ENCODE measurements at places on chromosomes 16 and 17.
A peak's percentile ranks its signal among the peaks of the same experiment; 100 is the strongest.

GRCh38 chr17:41049110-41049509 lies 2.0 kb upstream of the KRTAP2-1 start:
- DNase-seq = no peak

- DNase-seq = no peak
Measured at GRCh38 chr17:44187131-44187899, 543 bp downstream of the TMUB2 start.

DNA sequence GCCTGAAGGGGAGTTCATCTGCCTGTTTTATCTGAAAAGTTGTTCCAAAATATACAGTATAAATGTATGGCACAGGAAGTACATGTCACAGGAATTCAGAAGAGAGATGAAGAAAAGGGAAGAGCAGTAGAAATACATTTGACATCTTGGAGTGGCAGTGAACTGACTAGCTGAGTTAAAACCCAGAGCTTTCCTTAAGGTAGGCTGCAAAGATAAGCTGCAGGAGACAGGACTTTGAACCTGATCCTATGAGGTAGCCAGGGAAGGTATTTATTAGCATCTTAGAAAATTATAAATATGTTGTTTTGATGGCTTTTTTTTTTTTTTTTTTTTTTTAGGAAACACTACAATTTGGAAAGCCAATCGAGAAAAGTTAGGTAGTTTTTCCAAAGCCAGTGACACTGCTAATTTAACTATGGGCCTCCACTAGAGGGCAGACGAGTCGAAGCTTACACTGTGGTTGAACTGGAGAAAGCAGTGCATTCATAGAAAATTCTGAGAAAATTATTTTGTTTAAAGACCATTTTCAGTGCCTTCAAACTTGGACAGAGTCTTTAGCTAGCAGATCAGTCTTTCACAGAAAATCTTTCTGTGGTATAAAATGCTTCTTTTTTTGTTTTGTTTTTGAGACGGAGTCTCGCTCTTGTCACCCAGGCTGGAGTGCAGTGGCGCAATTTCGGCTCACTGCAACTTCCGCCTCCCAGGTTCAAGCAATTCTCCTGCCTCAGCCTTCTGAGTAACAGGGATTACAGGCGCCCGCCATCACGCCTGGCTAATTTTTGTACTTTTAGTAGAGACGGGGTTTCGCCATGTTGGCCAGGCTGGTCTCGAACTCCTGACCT lies 122.3 kb downstream of the SSH2 start:
- peak; percentile 35 for DNase-seq

DNA sequence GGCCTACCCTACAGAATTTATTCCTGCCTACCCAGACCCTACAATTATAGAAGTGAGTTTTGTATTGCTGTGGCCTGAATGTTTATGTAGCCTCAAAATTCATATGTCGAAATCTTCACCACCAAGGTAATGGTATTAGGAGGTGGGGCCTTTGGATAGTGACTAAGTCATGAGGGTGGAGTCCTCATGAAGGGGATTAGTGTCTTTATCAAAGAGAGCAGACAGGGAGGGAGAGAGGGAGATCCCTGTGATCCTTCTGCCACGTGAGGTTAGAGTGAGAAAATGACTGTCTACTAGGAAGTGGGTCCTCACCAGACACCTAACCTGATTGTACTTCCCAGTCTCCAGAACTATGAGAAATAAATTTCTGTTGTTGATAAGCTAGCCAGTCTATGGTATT lies 981 bp upstream of the DUXB start:
- DNase-seq = no peak

DNA sequence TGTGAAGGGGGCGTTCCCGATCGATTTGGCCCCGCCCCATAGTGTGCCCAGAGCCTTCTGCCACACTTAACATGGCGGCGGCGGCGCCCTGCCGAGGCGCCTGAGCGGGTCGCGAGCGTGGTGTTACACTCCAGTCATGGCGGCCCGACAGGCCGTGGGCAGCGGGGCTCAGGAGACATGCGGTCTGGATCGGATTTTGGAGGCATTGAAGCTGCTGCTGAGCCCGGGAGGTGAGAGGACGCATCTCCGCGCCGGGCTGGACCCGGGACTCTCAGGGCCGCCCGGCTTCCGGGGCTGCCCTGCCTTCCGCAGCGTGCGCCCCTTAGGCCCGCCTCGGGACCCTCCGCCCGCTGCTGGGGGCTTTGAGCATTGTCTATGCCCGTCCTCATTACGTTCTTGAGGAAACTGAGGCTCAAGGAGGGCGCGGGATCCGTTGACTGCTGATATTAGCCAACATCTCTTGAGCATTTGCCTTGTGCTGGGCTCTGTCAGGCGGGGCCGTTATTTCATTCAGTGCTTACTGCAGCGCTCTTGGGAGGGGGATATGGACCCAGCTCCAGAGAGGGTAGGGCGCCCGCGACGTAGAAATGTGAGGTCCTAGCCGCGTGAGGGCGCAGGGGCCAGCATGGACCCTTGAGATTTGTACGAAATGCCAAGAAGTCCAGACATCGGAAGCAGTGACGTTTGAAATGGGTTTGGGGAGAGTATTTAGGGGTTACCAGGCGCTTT lies at the start of gene TANGO6:
TSS of gene TANGO6 (plus strand) at position 50 of the 729 bp plus-strand sequence. CDS start at position 137, 87 bp downstream.
- peak; percentile 87 for DNase-seq

DNA sequence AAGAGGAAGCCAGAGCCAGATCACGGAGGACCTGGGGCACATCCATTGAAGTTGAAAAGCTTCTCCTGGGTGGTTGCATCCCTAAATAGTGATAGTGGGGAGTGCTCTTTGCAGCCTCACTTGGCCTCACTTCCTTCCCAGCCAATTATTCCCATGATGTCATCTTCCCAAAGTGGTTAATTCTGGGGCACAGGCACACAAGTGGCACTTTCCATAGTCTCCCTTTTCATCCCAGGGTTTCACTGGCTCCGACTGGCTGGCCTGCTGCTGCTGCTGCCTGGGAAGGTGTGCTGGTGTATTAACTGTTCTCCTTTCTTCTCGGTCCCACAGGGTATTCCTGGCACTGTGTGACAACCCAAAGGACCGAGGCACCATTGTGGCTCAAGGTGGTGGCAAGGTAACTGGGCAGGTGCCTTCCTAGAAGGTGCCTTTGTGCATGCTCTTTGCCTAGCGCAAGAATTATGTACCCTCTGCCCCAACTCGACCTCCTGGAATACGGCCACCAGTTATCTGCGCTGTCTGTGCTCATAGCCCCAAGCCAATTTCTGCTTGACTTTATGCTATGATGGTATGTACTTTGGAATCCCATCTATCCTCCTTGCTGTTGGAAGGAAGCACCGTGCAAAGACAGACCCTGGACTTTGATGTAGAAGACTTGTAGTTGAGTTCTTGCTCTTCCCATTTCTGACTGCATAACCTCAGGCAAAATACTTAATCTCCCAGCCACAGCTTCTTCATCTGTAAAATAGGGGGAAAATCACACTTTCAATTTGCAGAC lies 18.4 kb downstream of the SLC35G3 start:
- no peak for DNase-seq

DNA sequence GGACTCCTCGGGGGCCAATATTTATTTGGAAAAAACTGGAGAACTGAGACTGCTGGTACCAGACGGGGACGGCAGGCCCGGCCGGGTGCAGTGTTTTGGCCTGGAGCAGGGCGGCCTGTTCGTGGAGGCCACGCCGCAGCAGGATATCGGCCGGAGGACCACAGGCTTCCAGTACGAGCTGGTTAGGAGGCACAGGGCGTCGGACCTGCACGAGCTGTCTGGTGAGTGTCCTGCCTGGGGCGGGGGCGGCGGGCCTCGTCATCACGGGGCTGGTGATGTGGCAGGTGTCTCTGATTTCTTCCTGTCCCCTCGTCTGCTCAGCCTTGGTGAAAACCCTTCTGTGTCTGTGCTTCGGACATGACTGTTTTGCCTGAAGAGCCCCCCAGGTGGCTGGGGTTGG lies 5.7 kb downstream of the METRNL start:
- no peak for DNase-seq

GRCh38 chr16:55047903-55048497 lies 117.3 kb downstream of the IRX5 start:
- DNase-seq = no peak

- peak; percentile 54 for DNase-seq
Measured at GRCh38 chr16:89115216-89115861, 21.7 kb downstream of the ACSF3 start.

GRCh38 chr17:79769570-79770506 lies 8.1 kb upstream of the CBX2 start:
- no peak for DNase-seq

- no peak for DNase-seq
Measured at GRCh38 chr17:27849474-27850185, 43.5 kb downstream of the LYRM9 start.

- DNase-seq = no peak
Measured at GRCh38 chr16:7013990-7014389, 318.7 kb upstream of the RBFOX1 start.

- DNase-seq = no peak
Measured at GRCh38 chr16:17134586-17134985, 336.2 kb downstream of the XYLT1 start.

GRCh38 chr17:44247440-44247841 lies 20.5 kb downstream of the SLC4A1 start:
- no peak for DNase-seq

DNA sequence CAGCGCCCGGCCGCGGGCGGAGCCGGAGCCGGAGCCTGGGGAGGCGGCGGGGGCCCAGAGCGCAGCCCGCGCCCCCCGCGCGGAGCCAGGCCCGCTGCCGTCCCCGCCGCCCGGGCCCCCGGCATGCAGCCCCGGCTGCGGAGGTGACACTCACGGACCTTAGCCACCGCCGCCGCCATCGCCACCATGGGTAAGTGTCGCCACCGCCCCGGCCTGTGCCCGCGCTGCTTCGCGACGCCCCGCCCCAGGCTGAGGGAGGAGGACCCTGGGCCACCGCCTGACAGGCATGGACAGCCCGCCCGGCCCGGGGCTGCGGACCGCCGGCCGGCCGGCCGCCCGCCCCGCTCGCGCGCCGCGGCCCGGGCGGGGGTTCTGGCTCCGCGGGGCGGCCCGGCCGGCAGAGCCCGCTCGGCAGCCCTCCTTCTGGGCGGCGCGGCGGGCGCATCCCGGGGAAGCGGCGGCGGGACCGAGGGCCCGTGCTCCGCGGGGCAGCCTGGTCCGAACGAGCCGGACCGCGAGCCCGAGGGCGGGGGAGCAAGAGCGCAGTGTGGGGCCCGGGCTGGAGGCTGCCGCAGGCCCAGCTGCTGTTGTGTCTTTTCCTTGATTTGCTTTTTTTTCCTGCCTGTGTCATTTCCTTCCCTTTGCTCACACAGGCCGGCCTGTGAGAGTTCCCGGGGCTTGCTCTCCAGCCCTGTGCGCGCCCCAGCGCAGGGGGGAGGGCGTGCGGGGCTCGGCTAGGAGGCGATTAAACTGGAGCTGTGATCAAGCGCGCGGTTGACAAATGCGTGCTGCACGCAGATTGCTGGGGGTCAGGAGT lies 565 bp downstream of the MAP3K3 start:
- no peak for DNase-seq

DNA sequence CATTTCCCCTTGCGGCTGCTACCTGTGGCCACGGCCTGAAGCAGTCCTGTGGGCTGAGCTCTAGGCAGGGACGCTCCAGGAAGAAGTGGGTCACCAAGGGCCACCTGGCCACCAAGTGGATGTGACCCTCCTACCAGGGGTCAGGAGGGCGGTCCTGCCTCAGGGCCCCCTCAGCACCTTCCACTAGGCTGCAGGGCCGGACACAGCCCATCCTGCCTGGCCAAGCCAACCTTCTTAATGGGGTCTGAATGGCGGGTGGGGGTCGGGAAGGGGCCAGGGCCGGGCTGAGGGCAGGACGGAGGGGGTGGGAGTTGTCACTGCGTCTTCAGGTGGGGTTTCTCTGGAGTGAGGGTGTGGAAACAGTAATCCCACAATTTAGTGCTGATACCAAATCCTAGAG lies 13.2 kb upstream of the MLKL start:
- no peak for DNase-seq

- no peak for DNase-seq
Measured at GRCh38 chr16:88744577-88745521, 38.5 kb downstream of the CTU2 start.

- no peak for DNase-seq
Measured at GRCh38 chr17:700504-701094, 14.0 kb downstream of the VPS53 start.

DNA sequence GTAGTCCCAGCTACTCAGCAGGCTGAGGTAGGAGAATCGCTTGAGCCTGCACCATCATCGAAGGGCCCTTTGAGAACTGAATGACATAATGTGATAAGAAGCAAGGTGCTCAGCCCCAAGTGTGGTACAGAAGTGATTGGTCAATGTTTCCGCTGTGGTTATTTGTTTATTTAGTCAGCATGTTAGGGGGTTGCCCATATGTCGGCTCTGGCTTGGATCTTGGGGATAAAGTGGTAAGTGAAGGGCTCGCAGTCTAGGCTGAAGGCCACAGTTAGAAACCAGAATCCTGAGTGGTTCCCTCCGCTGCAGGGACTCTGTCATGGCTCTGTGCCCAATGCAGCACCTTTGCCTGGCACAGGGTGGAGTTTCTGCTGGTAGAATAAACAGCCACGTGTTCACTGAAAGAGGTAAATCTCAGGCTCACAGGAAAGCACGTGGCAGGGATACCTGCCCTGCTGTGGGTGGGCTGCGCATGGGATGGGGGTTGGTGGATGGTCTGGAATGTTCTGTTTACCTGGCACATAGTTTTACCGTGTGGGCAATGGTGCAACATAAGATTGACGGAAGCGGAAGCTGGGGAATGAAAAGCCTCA lies 35.4 kb downstream of the SYT17 start:
- no peak for DNase-seq

GRCh38 chr16:27107185-27107592 lies 40.5 kb downstream of the C16orf82 start:
- no peak for DNase-seq

DNA sequence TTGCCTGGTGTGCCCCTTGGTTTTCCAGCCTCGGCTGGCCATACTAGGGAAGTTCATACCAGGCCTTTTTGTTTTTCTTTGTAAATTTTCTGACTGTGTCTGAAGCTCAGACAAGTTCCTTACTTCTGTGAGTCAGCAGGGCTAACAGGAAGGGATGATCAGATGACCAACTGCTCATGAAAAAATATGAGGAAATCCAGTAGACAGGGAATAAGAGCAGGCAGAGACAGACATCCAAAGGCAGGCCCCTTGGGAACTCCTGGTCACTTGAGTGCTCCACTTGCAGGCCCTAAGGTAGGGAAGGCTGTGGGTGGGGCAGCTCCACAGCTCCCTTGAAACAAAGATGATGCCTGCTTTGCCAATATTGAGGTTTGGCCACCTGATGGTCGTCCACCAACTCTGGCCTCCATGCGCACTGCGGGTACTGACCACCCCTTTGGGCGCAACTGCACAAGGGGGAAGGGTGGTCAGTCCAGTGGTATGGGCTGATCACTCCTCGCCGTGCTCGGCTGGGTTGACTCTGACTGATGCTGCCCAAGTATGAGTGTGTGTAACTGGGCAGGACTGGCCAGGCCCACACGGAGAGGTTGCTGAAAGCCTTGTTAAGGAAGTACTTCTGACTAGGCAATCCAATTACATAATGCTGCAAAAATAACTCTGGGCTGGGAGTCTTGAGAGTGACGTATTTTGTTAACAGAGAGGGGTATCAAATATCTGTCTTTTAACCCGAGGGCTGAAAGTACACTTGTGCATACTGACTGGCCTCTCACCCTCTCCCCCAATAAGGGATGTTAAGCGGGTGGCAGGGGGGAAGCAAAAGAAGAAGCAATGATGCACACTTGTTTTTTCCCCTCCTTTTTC lies 20.8 kb upstream of the ZFHX3 start:
- no peak for DNase-seq

- DNase-seq = peak; percentile 6
Measured at GRCh38 chr16:86072328-86073102, 173.6 kb downstream of the IRF8 start.

- DNase-seq = no peak
Measured at GRCh38 chr17:4788807-4789700, at the start of gene GLTPD2. Gene GLTPD2 (plus strand): TSS chr17:4788964. CDS start chr17:4789012, 48 bp downstream.

- DNase-seq = no peak
Measured at GRCh38 chr17:76499267-76499667, 2.0 kb downstream of the RHBDF2 start.

- DNase-seq = no peak
Measured at GRCh38 chr17:6303664-6304063, 131.3 kb downstream of the AIPL1 start.
